ENCODE measurements at places on chromosomes 2 and 18.

GRCh38 chr18:77749089-77749488 is 499.4 kb downstream of the GALR1 start:
- no peak for DNase-seq

GRCh38 chr2:17328161-17328560 is 190.1 kb downstream of the RAD51AP2 start:
- no peak for DNase-seq

DNA sequence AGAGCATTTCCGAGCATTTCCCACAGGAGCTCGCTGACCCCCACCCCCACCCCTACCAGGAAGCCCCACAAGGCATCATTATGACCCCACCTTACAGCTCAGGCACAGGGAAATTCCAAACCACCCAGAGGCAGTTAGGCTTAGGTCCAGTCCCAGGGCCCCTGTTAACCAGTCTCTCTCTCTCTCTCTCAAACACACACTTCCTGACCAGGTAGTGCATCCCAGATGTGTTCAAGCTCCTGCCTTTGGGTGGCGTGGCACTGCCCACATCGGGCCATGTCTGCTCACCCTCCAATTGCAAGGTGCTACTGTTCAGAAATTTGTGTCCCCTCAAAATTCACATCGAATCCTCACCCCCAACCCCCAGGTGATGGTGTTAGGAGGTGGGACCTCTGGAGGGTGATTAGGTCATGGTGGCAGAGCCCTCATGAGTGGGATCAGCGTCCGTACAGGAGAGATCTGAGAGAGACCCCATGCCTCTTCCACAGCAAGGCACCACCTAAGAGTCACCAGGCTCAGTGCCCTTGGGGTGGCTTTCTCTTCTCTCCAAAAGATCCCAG is 8.8 kb downstream of the COPS9 start:
- DNase-seq = no peak

DNA sequence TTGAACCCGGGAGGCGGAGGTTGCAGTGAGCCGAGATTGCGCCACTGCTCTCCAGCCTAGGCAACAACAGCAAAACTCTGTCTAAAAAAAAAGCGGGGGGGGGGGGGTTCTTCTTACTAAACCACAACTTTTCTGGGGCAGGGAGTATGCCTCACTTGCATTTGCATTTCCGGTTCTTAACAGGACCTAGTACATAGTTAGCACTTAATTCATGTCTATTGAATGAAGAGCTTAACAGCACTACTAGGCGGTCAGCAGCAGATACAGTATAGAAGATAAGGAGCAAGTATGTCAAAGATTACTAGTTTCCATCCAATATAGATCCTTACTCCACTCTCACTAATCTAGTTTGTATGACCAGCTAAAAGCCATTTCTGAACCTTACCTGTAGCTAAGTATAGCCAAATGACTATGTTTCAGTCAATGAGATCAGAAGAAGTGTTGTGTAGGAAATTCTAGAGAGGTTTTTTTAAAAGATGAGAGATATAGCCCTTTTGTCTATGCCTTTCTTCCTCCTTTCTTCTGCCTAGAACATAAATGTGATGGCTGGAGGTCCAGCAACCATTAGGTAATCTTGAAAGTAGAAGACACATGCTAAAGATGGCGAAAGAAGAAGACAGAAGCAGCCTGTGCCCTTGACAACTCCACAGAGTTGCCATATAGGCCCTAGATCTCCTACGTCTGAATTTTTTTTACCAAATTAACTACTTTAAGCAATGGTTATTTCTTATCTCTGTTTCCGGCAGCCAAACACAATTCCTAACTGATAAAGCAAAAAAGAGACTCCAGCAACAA is 11.3 kb downstream of the HYCC2 start:
- peak; percentile 22 for DNase-seq

- DNase-seq = no peak
These were observed 79.7 kb downstream of the MDH1 start for GRCh38 chr2:63668466-63668865.

DNA sequence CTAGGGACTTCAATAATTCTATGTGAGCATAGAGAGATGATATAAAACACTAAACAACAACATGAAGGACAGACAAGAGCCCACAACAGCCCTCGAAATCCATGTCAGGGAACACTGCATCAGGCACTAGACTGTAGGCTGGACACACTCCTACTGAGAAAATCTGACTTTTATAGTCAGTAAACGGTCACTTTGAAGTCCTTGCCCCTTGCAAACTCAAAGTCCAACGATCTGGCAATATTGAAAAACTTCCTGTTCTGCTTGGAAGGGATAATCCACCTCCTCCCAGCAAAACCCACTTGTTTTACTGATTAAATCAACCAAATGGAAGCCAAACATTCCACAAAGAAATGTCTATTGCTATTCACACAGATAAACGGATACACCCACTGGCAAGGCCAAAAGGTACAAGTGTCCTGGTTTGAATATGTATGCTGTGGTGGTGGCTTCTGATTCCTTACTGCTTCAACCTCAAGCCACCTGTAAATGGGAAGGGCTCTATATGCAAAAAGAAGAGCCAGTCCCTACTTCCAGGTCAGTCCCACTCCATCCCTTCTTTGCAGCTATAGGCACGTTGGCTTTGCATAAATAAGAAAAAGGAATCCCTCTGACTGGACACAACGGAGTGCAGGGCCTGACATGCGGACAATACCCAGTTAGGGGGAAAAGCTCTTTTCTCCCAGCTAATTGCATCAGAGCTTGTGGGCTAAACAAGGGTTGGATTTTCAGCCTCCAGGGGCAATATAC is 56.6 kb downstream of the STK39 start:
- DNase-seq = no peak

DNA sequence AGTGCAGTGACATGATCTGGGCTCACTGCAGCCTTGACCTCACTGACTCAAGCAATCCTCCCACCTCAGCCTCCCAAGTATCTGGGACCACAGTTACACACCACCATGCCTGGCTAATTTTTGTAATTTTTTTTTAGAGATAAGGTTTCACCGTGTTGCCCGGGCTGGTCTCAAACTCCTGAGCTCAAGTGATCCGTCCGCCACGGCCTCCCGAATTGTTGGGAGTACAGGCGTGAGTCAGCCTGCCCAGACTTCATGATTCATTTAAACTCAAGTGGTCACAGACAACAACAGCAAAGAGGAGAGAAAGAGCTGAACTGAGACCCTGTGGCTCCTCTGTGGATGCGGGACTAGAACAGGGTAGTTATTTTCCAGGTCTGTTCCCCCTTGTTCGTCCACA is 83.0 kb downstream of the TSHZ1 start:
- no peak for DNase-seq

GRCh38 chr2:101052147-101052546 is 50.1 kb downstream of the RPL31 start:
- no peak for DNase-seq

- DNase-seq = peak; percentile 18
These were observed 46.5 kb downstream of the UNC50 start for GRCh38 chr2:98654699-98655495.

DNA sequence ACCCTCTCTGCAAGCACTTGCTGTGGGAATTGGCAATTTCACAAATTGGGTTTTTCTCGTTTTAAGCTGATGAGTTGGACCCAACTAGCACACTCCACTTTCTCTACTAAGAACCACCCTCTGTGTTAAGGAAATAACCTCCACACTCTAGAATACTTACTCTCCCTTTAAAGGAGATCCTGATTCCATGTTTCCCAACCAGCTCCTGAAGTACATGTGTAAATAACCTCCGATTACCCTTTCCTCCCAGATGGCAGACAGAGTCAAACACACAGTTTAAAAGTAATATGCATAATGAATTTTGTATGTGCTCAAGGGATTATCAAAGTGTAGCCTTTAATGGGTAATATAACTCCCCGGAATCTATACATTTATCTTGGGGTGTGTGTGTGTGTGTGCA is 171.3 kb upstream of the OSR1 start:
- no peak for DNase-seq

- DNase-seq = no peak
These were observed 6.4 kb downstream of the CD207 start for GRCh38 chr2:70828914-70829824.

DNA sequence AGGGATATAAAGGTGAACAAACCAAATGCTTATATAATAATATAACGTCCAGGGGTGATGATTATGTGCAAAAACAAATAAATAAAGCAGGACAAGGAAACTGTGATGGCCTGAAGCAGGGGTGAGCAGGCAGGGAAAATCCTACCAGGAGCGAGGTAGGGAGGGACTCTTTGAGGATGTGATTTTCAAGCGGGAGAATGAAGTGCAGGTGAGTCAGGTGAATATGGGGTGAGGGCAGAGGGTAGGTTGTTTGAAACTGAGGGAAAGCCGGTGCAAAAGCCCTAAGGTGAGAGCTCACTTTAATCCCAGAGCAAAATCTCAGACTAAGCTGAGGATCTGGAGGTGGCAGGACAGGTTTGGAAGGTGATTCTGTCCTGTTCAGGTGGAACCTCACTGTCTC is 40.7 kb downstream of the CYP26B1 start:
- DNase-seq = no peak

GRCh38 chr2:42390401-42390969 is 29.5 kb upstream of the COX7A2L start:
- no peak for DNase-seq

GRCh38 chr2:155062922-155063258 is 364.4 kb downstream of the KCNJ3 start:
- DNase-seq = no peak

GRCh38 chr2:160429248-160430000 is 64.2 kb downstream of the RBMS1 start:
- peak; percentile 72 for DNase-seq

DNA sequence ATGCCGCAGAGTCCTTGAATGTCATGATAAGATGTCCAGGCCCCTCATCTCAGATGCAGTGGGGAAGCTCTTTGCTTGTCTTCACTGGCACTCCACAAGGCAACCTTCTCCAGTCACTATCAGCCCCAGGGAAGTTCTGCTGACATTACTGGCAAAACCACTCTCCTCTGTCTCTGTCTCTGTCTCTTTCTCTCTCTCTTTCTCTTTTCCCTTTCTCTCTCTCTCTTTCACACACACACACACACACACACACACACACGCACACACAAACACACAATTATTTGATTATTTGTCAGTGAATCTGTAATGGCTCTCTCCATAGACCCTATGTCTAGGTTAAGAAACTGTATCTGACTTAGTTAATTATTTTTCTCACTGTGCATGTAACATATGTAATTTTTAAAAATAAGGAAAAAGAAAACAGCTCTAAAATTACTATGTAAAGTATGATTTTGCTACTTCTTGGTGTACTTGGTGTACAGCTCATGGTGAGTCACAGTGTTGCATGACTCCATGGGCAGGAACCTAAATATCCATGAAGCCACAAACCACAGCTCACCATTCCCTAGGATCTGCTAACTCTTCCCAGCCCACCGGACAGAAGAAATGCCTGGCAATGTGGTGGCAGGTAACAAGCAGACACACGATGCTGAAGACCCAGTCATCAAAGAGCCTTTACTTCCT is 594.9 kb upstream of the ID2 start:
- peak; percentile 23 for DNase-seq

DNA sequence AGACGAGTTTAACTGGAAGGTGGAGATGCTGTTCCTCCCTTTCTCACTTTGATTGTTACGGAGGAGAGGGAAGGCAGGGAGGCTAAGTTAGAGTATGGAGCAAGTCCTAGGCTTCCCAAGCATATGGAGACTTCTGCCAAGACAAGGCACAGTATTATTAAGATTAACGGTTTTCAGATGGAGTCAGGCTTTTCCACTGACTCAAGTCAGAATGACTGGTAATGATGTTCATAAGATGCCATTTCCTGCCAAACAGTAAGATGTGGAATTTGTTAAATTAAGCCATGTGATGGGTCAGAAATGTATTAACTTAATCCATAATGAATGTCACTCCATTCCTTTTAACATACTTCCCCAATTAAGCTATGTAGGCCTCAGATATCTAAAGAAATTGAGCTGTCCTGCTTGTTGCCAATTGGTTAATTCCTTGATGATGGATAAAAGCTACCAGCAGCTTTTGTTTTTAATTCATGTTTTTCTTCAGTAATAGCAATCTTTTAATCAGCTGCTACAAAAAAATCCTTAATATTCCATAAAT is 383.7 kb downstream of the ZNF521 start:
- no peak for DNase-seq

- no peak for DNase-seq
These were observed 115.3 kb upstream of the RBBP8 start for GRCh38 chr18:22817844-22818243.

- DNase-seq = peak; percentile 35
These were observed 19.5 kb upstream of the CFAP36 start for GRCh38 chr2:55500025-55500424.

DNA sequence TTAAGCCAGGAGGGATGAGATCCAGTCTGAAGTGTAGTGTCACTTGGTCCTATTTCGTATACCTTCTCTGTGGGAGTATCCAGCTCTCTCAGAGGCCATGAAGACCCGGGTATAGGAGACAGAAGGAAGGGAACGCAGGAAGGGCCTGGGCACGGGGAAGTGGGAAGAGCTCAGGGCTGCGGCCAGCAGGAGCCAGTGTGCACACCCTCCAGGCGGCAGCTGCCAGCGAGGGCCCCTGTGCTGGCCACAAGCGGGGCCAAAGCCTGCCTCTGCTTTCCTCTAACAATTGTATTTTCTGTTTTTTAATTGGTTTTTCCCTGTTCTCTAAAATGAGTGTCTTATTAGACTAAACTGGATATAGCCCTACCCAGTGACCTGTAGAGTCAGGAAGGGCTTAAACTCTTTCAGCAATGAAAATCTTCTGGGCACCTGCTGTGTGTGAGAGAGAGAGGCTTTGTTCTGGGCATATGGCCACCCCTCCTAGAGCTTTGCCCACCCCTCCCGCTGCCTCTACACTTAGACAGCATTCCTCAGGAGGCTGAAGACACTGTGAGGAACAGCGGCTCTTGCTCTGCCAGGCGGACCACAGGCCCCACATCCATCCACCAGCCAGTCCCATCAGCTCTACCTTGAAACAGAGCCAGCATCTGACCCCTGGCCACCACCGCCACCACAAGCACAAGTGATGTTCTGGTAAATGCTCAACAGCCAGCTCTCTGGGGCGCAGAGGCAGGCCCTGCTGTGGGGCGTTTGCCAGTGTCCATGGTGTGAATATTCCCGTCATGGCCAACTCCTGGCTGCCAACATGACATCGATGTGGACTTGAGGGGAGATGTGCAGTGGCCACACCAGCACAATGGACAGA is 9.5 kb downstream of the GPR17 start:
- no peak for DNase-seq

- DNase-seq = no peak
These were observed 36.8 kb upstream of the CPS1 start for GRCh38 chr2:210519594-210519993.

DNA sequence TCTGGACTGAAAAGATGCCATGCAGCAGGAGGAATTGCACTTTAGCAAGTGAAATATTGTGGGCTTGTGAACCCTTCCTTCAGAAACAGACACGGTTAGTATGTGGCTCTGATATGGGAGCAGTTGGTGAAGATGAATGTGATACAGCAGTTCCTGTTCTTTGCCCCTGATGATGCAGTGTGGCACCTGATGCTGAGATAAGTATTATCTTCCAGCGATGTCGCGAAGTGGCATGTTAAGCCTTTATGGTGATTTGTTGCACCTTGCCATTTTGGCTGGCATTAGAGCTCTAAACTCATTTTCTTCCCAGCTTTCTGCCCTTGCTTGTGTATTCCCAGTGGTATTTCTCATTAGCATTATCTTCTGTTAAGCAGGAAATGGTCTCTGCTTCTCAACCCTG is 441.6 kb upstream of the RAB12 start:
- DNase-seq = no peak

Measured in CD14-positive monocyte (primary cell).